ENCODE measurements at places on chromosomes 6 and 20.

GRCh38 chr20:17797161-17797560 lies 97.4 kb downstream of the BANF2 start:
- no peak for DNase-seq

- DNase-seq: peak; percentile 17
These were observed 2.9 kb upstream of the HIVEP2 start for GRCh38 chr6:142947714-142948480.

- no peak for DNase-seq
These were observed 75.6 kb downstream of the SAMD3 start for GRCh38 chr6:130147111-130147510.

- no peak for DNase-seq
These were observed 63.8 kb upstream of the TINAG start for GRCh38 chr6:54244430-54244829.

GRCh38 chr20:36975099-36975818 lies 23.8 kb upstream of the SAMHD1 start:
- peak; percentile 55 for DNase-seq

GRCh38 chr6:142735204-142735603 lies 209.8 kb downstream of the HIVEP2 start:
- no peak for DNase-seq

- DNase-seq: no peak
These were observed 296.6 kb downstream of the PHACTR1 start for GRCh38 chr6:13012977-13013680.

DNA sequence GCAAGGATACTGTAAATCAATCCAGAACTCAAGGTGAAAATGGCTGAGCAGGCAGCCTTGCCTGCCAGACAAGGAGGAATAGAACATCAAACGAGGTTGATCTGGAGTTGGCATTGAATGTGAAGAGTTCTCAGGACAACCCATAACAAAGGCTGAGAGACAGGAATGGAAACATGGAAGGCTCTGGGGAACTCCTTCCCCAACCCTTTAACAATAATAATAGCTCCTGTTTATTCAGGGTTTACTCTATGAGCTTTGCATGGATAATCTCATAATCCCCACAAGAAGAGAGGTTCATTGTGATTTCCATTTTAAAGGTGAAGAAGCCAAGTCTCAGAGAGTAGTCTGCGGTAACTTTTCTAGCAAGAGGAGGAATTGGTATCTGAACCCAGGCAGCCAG lies 151.7 kb downstream of the SOD2 start:
- DNase-seq: no peak

- no peak for DNase-seq
These were observed 1.8 kb downstream of the SCP2D1 start for GRCh38 chr20:18815194-18815942.

DNA sequence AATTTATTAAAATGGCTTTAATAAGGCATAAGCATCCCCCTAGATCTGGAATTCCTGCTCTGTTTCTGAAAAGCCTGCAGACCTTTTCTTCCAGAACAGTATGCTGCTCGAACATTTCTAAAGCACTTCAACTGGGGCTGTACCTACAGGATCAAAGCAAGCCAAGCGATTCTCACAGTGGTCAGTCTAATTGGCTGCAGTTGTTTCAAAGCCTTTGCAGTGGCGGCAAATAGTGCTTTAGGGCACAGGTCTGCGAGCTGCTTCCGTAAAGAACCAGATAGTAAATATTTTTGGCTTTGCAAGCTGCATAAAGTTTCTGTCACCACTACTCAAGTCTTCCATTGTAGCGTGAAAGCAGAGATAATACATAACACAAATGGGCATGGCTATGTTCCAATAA lies 88.9 kb upstream of the FBXL4 start:
- no peak for DNase-seq

- no peak for DNase-seq
These were observed 34.4 kb upstream of the MRPS10 start for GRCh38 chr6:42251911-42252637.

GRCh38 chr6:133001040-133001565 lies 186.7 kb downstream of the RPS12 start:
- DNase-seq: no peak

DNA sequence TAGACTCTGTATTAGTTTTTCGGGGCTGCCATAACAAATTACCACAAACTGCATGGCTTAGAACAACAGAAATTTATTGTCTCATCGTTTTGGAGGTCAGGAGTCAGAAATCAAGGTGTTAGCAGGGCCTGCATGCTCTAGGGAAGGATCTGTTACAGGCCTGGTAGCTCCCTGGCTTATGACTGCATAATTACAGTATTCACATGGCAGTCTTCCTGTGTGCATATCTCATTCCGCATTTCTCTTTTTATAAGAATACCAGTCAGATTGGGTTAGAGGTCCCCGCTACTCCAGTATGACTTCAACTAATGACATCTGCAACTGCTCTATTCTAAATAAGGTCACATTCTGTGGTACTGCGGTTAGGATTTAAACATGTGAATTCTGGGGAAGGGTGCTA lies 59.3 kb upstream of the SLC2A12 start:
- DNase-seq: no peak

DNA sequence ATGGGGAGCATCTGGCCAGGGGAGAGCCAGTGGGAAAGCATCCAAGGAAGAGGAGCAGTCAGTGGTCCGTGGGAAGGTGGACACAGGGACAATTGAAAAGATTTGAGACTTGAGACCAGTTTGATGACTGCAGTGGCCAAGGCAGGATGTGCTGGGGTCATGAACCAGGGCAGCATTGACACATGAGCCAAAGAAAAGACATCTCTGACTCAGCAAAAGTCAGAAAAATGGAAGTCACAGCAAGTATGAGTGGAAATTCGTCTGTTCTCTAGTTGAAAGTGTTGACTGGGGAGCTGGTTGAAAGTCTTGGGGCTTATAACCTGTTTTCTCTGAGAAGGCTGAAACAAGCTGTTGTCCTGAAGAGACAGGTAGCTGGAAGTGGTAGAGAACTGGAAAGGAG lies 31.3 kb downstream of the RAB22A start:
- DNase-seq: no peak

DNA sequence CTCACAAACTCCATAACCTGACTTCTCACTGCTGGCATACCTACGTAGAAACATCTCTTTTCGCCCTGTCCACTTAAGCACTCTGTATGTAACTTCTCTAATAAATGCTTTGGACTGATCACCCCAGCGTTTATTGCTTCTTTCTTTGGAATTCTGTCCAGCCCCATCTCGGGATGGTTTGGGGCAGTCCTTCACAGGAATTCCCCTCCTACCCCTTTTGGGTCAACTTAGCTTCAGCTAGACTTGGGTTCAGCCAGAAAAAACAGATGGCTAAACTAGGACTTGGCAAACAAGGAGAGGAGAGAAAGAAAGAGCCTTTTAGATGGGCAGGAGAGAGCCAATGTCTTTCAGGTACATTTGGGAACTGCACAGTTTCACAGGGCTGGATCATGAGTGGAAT lies 3.9 kb upstream of the LTV1 start:
- DNase-seq: no peak

DNA sequence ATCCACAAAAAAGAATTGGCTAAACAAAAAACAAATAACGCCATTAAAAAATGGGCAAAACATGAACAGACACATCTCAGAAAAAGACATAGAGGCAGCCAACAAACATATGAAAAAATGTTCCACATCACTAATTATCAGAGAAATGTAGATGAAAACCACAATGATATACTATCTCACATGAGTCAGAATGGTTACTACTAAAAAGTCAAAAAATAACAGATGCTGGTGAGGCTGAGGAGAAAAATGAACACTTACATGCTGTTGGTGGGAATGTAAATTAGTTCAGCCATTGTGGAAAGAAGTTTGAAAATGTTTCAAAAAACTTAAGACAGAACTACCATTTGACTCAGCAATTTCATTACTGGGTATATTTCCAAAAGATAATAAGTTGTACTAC lies 430.1 kb upstream of the JAG1 start:
- DNase-seq: no peak

DNA sequence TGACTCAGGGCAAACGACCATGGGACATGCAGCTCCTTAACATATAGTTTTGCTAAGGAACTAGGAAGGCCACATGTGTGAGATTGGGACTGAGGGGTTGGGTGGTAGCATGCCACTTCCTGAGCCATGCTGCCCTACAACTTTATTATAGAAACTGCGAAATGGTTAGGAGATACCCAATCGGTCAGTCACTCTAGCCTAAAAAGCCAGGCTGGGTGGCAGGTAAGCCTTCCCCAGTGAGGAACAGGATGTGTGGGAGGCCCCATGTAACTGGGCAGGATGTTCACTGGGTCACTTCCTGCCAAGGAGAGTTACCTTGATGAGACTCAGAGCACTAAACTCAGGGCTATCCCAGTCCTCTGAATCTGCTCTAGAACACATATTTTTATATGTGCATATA lies 123.5 kb downstream of the MAP3K7 start:
- peak; percentile 37 for DNase-seq

- no peak for DNase-seq
These were observed 337.7 kb upstream of the PRND start for GRCh38 chr20:4383961-4384360.

- no peak for DNase-seq
These were observed 10.3 kb downstream of the NFKBIL1 start for GRCh38 chr6:31557443-31558317.

DNA sequence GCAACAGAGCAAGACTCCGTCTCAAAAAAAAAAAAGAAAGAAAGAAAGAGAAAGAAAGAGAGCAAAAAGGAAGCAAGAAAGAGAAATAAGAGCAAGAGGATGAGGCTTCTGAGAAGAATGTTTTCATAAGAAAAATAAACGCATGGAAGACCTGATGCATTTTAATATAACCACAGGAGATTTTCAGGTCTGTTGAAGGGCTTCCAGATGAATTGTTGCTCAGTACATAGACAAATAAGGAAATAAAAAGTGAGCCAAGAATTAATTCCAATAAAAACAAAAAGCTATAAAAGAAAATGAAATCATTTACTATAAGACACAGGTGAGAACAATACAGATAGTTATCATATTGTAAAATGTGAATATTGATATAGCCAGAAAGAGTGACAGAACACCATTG lies 43.5 kb downstream of the PERP start:
- no peak for DNase-seq

GRCh38 chr20:32621891-32622584 lies 36.9 kb upstream of the NOL4L start:
- no peak for DNase-seq

- no peak for DNase-seq
These were observed 270 bp upstream of the TIAM2 start for GRCh38 chr6:154994836-154995253.

- no peak for DNase-seq
These were observed 10.8 kb downstream of the ASXL1 start for GRCh38 chr20:32368925-32369324.

- no peak for DNase-seq
These were observed 6.0 kb upstream of the BPIFA1 start for GRCh38 chr20:33229843-33230242.

GRCh38 chr6:165973473-165973872 lies 194.2 kb downstream of the TBXT start:
- no peak for DNase-seq

GRCh38 chr20:5216663-5217062 lies 89.9 kb downstream of the CDS2 start:
- no peak for DNase-seq

- DNase-seq: no peak
These were observed 68.9 kb downstream of the PERP start for GRCh38 chr6:138038142-138038870.

GRCh38 chr6:144840619-144841018 lies 555.5 kb downstream of the UTRN start:
- no peak for DNase-seq

All from activated T-helper 1 cell treated with anti-CD3 and anti-CD28 coated beads, Interleukin-12 subunit alpha, Interleukin-12 subunit beta, Interleukin-2, Interleukin-4 antibody, amounts not matched to agents 30 ng/mL and 10 ng/mL and 1 ng/mL, durations not matched to agents 14 hours and 24 hours and 36 hours (primary cell).